Stimulated activated CD4-positive, alpha-beta T cell treated with anti-CD3 and anti-CD28 coated beads, TNF-alpha, amount 100 ng/mL, for 1 hour (primary cell): ENCODE measurements at places on chromosomes 5 and 9.

DNA sequence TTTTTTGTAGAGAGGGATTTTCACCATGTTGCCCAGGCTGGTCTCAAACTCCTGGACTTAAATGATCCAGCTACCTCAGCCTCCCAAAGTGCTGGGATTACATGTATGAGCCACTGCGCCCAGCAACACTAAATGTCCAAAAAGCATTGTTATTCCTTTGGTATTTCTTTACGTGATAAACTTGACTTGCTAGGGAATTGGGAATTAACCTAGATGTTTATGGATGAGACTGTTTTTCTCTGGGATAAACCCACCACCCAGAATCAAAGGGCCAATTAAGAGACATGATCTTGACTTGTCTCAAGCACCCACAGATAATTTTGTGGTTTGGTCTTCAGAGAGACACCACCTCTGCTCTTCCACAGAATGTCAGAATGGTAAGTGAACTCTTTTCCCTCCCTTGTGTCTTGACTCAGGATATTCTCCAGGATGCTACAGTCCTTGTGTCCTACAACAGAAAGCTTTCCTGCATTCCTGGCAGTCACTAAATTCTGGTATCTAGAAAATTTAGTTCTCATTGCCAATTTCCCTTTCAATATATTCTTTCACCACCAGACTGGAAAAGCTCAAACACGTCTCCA is 55.7 kb downstream of the ALDH1A1 start:
- no peak for DNase-seq

- no peak for DNase-seq
Observed at GRCh38 chr5:118679264-118679940, 308.9 kb downstream of the DTWD2 start.

DNA sequence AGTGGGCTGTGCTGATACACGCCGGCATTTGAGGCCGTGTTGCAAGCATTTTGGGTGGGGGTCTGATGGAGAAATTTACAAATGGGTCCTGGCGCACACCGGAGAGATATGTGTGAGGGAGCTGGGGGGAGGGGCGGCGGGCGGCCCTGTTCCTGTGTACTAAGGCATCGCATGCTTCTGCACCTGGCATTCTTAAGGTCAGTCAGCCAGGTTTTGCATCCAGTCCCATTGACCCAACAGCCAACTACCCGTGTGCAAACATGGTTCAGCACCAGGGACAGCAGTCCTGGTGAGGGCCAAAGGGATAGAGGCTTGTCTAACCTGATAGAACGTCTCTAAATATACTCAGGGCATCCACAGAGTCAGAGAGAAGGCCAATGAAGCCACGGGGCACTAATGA is 839 bp downstream of the GABRG2 start:
- DNase-seq: no peak

DNA sequence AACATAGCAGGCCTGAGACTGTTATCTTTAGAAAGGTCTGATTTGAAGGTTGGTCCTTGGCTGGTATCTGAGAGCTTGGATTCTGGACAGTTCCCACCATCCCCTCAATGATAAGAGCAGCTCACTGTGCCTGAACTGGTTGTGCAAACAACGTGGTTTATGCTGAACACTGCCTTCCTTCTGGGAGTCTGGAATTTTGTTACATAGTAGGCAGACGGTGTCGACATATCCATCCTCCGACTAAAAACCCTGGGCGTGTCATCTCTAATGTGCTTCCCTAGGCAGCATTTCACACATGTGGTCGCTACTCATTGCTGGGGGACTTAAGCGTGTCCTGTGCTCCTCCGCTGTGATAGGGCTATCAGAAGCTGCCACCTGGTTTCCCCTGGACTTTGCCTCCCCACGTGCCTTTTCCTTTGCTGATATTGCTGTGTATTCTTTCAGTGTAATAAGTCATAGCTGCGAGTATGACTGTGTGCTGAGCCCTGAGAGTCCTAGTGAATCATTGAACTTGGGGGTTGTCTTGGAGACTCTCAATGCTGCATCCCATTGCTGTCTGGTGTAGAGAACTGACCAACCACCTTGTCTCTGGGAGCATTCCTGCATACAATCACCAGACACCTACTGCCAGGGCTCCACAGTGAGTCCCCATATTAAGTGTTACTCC is 119.1 kb upstream of the TBC1D2 start:
- DNase-seq: no peak

DNA sequence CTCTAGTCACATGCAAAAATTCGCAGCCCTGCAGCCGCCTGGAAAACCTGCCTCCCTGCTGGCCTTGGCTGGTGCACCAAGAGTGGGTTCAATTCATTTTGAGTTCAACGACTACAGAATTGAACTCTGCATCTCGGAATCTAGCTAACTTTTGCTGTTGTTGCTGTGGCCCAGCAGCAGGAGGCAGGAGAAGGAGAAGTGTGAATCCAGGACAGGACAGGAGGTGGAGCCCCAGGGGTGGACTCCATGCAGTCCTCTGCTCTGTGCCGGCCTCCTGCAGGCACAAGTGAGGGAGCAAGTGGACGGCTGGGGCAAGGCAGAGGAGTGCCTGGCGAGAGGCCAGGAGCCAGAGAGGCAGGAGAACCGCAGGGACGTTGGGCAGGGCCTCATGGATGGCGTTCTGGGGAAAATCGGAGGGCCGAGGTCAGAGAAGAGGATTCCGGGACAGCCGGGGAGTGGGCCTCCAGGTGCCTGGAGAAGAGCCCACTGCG is 214.2 kb downstream of the FANCC start:
- no peak for DNase-seq

DNA sequence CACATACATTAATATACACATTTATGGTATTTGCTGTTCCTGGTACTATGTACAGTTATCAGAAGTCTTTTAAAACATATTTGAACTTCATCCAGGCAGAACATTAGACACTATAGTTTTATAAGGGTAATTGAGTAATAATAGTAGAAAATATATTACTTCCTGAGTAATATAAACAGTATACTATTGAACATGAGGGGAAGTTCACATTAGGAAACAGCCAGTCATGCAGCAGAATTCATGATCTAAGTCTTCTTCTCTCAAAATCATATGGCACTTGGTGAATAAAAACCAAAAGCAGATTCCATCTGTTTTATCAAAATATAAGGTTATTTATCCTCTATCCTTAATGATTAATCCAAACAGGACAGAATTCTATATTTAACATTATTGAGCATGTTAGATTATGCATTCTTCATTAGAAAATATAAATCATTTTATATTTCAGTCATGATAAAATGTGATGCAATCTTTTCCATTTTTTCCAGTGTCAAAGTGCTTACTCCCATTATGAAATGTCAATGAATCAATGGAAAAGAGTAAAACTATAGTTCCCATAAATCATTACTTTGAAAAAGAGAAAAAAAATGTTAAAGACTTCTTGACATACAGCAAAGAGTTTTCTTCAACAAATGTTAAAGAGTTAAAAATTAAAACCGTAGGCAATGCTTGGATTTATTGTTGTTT is 584.3 kb upstream of the TUSC1 start:
- DNase-seq: no peak

DNA sequence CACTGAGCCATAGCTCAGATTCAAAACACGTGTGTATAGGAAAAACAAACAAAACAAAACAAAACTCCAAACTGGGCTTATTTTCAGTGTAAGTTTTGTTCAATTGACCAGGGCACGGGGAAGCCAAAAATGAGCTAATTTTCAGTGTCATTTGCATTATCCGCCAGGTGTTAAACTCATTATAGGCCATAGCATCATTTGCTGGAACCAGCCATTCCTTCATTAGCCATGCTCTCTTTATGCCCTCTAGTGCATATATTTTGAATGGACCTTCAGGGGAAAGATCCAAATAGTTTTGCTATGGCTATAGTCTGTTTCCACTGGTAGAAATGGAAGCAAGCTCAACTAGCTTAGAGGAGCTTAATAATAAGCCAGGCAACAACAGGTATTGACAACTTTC is 1205.2 kb upstream of the DMAC1 start:
- no peak for DNase-seq

GRCh38 chr9:69299826-69300225 is 25.2 kb upstream of the ENTREP1 start:
- no peak for DNase-seq

GRCh38 chr9:5499889-5500398 is 10.4 kb upstream of the PDCD1LG2 start:
- no peak for DNase-seq

GRCh38 chr5:134070725-134071613 is 43.5 kb upstream of the TCF7 start:
- peak; percentile 28 for DNase-seq
